ENCODE measurements at places on chromosomes 6 and 20.

GRCh38 chr20:34622821-34623451, 54.0 kb downstream of the PIGU start:
- DNase-seq: no peak

DNA sequence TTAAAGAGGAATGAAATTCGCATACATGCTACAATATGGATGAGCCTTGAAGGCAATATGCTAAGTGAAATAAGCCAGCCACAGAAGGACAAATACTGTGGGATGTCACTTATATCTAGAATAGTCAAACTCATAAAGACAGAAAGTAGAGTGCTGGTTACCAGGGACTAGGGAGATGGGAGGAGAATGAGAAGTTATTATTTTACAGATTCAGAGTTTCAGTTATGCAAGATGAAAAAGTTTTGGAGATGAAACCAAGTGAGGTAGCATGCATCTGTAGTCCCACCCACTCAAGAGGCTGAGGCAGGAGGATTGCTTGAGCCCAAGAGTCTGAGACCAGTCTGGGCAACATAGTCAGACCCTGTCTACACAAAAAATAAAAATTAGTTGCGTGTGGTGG, 82.5 kb upstream of the ARID1B start:
- no peak for DNase-seq

- no peak for DNase-seq
Measured at GRCh38 chr6:22251348-22251747, 45.5 kb downstream of the PRL start.

GRCh38 chr20:43942667-43943285, 28.1 kb downstream of the TOX2 start:
- DNase-seq: peak; percentile 69

DNA sequence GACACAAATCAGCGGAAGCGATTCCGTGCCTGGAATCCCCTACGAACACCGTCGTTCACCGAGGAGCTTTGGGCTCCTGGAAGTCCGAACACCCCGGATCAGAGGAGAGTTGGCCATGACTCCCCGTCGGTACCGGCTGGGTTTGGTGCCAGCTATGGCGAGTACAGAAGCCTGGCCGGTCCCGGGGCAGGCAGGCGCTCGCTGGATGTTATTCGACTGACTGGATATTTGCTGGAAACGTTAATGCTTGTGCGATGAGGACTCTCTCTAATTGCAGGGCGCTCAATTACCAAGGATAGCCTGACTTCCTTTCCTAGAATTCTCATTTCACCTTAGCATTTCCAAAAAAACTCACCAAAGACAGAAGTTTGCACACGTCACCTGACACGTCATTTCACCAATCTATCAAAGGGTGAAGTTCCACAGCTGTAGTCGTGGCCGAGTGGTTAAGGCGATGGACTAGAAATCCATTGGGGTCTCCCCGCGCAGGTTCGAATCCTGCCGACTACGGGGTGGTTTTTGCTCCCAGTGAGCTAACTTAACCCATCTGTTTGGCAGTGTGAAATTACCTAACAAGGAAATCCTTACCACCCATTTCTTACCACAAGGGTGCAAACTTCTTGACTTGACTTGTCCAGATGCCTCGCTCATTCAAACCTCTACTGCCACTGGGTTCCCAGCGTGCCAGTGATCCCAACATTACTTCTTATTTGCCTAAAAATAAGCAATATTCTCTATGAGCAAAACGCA, 22.7 kb upstream of the ZNF184 start:
- DNase-seq: peak; percentile 25

DNA sequence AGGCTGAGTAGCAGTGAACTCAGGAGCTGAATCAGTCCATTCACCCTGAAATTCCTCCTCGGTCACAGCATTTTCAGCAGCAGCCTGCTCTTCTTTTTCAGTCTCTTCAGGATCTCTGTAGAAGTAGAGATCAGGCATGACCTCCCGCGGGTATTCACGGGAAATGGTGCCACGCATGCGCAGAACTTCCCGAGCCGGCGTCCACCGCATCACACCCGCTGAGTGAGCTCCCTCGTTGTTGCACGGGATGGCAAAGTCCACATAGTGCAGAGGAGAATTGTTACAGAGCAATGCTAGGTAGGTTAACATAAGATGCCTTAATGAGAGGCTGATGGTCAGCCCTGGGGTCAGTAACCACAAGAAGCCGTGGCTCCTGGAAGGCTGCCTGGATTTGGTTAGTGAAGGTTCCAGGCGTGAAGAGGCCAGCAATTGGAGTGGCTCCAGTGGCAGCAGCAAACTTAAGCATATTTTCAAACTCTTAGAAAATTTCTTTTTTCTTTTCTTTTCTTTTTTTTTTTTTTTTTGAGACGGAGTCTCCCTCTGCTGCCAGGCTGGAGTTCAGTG, 113.5 kb upstream of the HDAC2 start:
- DNase-seq: no peak

GRCh38 chr6:70234561-70235236, 68.2 kb downstream of the COL9A1 start:
- DNase-seq: no peak

GRCh38 chr6:22199771-22200170, 97.1 kb downstream of the PRL start:
- DNase-seq: no peak

- no peak for DNase-seq
Measured at GRCh38 chr20:23257848-23258746, 92.5 kb upstream of the NXT1 start.

GRCh38 chr6:21731411-21732031, 138.0 kb downstream of the SOX4 start:
- peak; percentile 47 for DNase-seq

DNA sequence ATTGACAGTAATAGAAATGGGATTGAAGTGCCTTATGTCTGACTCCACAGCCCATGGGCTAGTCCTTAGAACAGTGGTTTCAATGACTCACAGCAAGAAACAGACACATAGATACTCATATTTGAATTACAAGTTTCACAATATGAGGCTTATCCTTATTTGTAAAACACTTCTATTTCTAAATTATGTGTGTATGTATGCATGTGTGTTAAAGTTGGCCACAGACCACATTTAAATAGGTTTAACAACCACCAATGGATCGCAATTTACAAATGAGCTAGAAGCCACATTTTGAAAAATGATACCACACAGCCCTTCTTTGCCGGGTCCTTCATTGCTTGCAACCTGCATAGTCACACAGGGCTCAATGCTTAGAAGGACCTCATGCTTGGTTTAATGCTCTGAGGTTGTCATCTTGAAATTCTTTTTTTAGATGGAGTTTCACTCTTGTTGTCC, 157.8 kb upstream of the PREP start:
- no peak for DNase-seq

DNA sequence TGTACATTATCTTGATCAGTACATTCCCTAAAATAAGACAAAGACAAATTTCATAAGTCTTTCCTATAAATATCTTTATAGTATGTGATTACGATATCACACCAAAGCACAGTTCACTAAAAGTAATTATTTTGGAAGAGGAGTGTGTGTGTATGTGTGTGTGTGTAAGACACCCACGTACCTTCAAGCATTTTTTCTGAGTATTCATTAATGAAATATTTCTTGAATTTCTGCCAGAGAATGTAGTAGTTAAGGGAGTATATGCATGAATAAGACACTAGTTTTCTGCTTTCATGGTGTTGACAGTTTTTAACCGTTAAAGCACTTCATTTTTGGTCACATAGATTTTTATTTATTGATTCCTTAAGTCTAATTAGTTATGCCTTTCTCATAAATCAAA, 36.8 kb downstream of the MANEA start:
- no peak for DNase-seq

GRCh38 chr6:33983109-33983716, 162.7 kb downstream of the GRM4 start:
- DNase-seq: peak; percentile 97

DNA sequence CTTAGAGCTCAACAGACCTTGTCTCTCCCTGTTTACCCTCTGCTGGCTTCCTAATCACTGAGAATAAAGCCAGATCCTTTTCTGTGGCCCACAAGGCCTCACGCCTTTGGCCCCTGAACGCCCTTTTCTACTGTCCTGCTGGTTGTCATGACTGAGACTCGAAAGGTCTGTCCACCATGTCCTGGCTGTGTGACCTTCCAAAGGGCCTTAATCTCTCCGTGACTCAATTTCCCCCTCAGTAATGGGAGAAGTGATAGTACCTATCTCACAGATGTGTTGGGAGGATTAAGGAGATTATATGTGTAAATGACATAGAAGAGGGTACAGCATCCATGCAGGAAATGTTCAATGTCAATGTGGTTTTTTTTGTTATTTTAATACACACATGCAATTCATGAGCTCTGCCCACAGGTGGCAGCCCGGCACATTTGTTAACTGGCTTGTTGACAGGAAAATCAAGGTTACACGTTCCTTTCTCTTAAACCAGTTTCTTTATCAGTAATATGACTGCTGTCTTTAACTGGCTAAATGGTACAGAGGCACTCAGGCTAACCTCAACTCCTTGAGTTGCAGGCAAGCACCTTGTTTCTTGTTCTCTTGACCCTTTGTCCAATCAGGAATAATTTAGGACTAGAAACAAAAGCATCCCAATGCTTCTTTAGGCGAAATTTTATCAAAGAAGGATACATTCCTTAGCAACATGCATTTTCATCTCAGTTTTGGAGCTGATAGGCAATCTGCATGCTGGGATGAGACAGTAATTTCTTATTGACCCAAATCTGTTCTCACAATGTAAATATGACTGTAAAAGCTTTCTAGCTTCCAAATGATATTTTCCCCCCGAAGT, 16.6 kb downstream of the SLC22A1 start:
- DNase-seq: peak; percentile 58

DNA sequence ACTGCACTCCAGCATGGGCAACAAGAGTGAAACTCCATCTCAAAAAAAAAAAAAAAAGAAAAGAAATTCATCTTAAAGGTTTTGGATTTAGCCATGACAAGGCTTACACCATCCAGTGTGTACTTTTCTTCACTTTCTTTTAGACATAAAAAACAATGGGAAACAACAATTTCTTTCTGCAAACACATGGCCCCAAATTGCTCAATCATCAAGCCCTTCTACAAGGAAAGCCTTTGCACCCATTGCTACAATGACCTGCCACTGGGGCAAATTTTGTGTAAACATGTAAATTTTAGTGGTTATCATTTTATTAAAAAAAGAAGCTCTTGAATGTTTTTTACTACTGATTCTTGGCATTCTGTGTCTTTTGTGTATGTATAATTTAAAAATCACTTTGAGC, 131.8 kb upstream of the QKI start:
- DNase-seq: no peak

GRCh38 chr6:157651731-157652490, 171.1 kb upstream of the SNX9 start:
- no peak for DNase-seq

- DNase-seq: no peak
Measured at GRCh38 chr20:11521476-11522365, 396.0 kb upstream of the BTBD3 start.

DNA sequence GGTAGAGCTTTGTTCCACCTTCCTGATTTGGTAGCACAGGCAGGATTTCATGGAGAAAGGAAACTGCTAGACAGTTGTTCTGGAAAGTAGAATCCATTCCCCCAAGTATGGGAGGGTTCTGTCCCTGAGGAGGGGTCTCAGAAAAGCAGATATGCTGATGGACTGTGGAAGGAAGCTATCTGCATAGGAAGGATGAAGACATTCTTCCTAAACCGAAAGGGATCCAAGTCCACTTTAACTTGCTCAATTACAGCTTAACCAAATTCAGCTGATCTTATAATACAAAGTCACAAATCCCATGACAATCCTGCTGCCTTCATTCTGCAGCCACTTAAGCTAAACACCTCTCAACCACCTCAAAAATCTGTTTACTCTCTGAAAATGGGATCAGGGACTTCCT, 2.6 kb downstream of the MAN1A1 start:
- no peak for DNase-seq

DNA sequence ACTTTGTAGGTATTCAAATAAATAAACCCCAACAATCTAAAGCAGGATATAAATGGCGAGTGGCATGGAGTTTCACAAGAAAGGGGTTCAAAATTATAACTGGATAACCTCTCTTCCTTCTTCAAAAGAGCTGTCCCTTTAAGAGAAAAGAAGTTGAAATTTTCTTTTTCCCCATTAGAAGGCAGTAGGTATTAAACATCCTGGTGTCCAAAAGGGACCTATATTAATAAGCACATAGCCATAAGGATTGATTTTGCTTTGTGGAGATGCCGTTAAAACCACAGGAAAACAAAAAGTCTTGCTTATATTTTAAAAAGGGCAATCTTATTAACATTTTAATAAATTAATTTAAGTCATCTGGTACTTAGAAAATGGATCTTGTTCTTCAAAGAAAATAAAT, 76.5 kb downstream of the LYRM4 start:
- no peak for DNase-seq

- DNase-seq: no peak
Measured at GRCh38 chr6:22023937-22024336, 272.9 kb downstream of the PRL start.

GRCh38 chr6:52373151-52373690, 11.3 kb downstream of the PAQR8 start:
- no peak for DNase-seq

- DNase-seq: no peak
Measured at GRCh38 chr20:57921676-57922075, 211.9 kb upstream of the PMEPA1 start.

DNA sequence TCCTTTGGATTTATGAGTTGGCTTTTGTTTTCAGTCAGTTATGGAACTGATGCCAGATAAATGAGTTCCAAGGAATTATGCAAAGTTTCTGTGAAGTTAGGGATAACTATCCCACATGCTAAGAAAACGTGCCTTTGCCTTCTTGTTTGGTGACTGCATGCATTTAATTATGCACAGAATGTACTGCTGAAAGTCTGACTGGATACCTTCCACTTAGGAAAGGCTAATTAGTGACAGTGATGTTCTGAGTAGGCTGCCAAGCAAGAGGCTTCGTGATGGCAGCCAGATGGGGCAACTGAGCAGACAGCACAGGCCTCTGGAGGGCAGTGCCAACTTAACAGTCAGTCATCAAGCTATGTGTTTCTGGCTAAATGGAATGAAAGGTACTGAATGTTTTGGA, 289.9 kb downstream of the CD109 start:
- DNase-seq: peak; percentile 7

DNA sequence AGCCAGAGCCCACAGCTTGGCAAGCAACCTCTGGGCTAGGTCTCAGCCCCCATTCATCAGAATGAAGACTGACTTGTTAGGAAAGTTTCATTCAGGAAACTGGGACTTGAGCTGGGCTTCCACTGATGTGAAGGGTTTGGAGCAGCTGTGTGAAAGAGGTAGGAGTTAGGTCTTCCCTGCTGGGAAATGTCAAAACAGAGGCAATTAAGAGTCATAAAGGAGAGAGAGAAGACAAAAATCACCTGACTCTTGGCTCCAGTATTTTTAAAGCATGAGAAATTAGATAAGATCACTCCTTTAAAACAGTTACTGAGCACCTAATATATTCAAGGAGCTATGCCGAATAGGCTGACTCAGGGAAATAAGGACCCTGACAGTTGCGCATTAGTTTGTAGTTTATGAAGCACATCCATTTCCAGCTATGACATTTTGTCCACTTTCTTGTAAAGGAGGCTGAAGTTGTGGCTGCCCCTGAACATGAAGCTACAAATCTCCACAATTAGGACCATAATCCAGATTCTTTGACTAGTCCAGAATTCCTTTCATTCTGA, 3.9 kb upstream of the TRIM40 start:
- DNase-seq: no peak

- no peak for DNase-seq
Measured at GRCh38 chr6:108902382-108902792, 54.2 kb downstream of the ARMC2 start.
